ENCODE measurements at places on chromosomes 13 and 19.
A peak's percentile ranks its signal among the peaks of the same experiment; 100 is the strongest.

- DNase-seq: no peak
Observed at GRCh38 chr19:36051637-36052036, 2.4 kb downstream of the THAP8 start.

DNA sequence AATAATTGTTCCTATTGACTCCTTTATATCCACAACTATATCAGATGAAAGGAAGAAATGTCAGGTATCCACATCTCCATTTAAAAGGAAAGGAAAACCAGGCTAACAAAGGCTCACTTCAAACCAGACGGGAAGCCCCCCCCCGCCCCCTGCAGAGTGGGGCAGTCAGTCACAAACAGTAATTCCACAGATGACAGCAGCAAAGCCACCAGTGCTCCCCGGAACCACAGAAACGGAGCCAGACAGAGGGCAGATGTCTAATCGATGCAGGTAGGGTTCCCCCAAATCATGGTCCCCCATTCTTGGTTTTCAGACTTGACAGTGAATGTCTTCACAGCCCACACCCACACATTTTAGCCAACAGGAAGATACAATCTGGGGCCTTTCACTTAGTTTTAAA is 100.8 kb downstream of the STK24 start:
- peak; percentile 42 for DNase-seq

GRCh38 chr13:113226873-113227450 is 17.5 kb downstream of the CUL4A start:
- no peak for DNase-seq

- no peak for DNase-seq
Observed at GRCh38 chr19:30225676-30226463, 146.3 kb upstream of the ZNF536 start.

GRCh38 chr19:1486720-1487575 is 3.2 kb downstream of the PCSK4 start:
- DNase-seq: no peak

DNA sequence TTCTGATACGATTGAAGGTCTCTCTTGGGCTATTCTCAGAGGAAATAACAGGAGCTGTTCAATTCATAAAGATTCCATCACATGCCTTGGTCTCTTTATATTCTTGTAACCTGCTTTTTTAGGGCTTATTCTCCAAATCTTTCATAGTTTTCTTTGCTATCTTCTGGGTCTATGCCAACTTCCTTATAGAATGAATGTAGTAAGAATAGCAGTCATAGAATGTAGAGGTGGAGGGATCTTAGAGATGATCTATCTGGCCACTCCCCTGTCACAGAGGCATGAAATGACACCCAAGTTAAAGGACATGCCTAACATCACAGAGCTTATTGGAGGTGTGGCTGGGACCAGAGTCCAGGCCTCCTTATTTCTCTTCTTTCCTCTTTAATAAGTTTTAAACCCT is 13.2 kb downstream of the LCP1 start:
- no peak for DNase-seq

DNA sequence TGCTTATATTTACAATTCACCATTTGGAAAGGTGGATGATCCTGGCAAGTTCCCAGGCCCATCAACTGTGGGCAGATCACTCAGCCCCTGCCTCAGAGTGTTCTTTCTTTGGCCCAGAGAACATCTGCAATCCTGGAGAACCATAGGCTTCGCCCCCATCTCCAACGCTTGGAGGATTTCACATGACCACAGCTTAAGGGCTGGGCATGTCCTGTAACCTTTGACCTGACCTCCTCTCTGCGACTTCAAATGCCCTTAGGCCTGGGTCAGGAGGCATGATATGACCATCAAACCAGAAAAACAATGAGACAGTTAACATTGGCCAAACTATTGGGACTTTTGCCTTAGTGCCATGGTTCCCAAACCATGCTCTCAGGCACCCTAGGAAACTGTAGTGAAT is 7.2 kb upstream of the MBNL2 start:
- no peak for DNase-seq

DNA sequence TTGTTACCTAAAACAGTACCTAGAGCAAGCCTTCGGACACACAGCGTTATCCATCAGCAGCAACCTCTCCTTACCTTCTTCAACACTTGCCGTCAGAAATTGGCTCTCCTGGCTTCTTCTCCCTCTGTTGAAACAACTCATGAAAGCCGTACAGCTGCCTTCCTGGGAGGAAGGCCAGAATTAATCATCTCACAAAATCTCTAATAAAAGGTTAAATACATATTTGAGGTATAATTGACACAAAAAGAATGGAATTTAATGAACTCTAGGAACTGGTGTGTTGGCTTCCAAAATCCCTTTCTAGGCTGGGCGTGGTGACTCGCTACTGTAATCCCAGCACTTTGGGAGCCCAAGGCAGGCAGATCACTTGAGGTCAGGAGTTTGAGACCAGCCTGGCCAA is 37.3 kb upstream of the GTF2F2 start:
- DNase-seq: no peak

Measured in activated CD8-positive, alpha-beta memory T cell treated with anti-CD3 and anti-CD28 coated beads for 4 hours (primary cell).